ENCODE measurements at places on chromosomes 6 and 20. TPM values are rescaled to one million over a fixed set of nuclear protein-coding genes. Genes with fewer than 3 reads are reported as not detected.

Gene SMOC2
- total RNA-seq: not detected

Gene WFDC10B
- total RNA-seq: 0.26 TPM

Gene HLA-DPA1
- total RNA-seq: 2.4 TPM

Gene ABHD16B
- not detected for total RNA-seq

Gene GSTA2
- total RNA-seq: not detected

Gene ULBP3
- 9.5 TPM for total RNA-seq

Gene FAM229B
- 24.0 TPM for total RNA-seq

Gene CYP39A1
- 2.2 TPM for total RNA-seq

Gene PROKR2
- total RNA-seq: not detected

Gene BMP5
- total RNA-seq: 0.16 TPM

Gene GABRR2
- 0.16 TPM for total RNA-seq

Gene PLCG1
- total RNA-seq: 83.7 TPM

Gene SMIM13
- total RNA-seq: 3.5 TPM

Gene DEFB124
- total RNA-seq: not detected

Gene SYNE1
- 98.6 TPM for total RNA-seq

Measured in bronchial smooth muscle cell (primary cell).